Stimulated activated CD4-positive, alpha-beta T cell treated with anti-CD3 and anti-CD28 coated beads, Interleukin-2, amount 100 ng/mL, for 24 hours (primary cell): ENCODE measurements at places on chromosomes 6 and 20.

- DNase-seq, result peak; percentile 25
Measured at GRCh38 chr6:21596145-21596948, 2.8 kb downstream of the SOX4 start.

DNA sequence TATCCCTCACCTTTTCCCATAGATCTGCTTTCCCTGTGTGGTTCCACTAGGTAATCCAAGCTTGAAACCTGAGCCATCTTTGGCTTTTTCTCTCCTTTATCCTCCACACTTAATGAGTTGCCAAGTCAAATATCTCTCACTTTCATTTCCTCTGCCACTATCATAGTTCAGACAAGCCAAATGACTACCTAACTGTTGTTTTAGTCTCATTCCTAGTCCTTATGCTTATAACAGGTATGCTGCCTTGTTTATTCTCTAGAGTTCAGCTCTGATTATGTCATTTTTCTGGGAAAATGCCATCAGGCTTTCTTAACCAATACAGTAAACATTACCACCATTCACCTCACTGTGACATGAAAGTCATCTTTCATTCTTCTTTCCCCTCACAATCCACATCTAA is 6.5 kb downstream of the EFHC1 start:
- no peak for DNase-seq

DNA sequence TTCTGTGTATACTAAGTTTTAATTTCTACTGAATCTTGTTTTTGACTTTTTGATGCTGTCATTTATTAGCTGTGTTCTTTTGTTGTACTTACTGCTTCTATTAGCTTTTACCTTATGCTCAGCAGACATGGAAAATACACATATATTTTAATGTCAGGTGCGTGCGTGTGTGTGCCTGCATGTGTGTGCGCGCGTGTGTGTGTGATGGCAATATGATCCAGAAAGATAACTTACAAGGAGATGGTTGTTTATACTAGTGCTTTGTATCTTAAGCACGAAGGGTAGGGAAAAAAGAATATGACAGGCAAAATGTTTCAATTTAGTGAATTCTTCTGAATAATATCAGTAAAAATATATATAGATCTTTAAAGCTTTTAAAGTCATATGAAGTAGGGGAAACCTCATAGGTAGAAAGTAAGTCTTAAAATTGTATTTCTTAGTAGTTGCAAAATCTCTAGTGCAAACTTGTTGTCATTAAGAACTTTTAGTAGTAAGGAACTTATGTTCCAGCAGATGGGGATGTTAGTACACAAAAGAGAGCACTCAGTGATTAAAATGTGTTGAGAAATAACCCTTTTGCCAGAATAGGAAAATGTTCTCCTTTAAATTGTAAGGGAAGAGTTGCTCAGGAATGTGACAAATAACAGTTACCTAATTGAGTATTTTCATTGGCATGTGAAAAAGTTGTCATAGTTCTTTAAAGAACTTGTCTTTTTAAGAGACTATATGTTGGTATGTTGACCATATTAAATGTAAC is 13.2 kb downstream of the QKI start:
- DNase-seq, result no peak

- no peak for DNase-seq
Measured at GRCh38 chr6:143429970-143430369, 20.5 kb downstream of the ADAT2 start.

- DNase-seq, result no peak
Measured at GRCh38 chr6:135046912-135047311, 7.7 kb downstream of the HBS1L start.

- DNase-seq, result no peak
Measured at GRCh38 chr6:136166815-136167214, 83.3 kb downstream of the MTFR2 start.

- DNase-seq, result no peak
Measured at GRCh38 chr20:61369731-61370520, 117.9 kb downstream of the CDH4 start.

- no peak for DNase-seq
Measured at GRCh38 chr20:37946946-37947345, 44.0 kb downstream of the VSTM2L start.

- DNase-seq, result no peak
Measured at GRCh38 chr6:167568407-167569024, 243.6 kb downstream of the TTLL2 start.

GRCh38 chr20:46111028-46111835 is 6.9 kb upstream of the CD40 start:
- no peak for DNase-seq

DNA sequence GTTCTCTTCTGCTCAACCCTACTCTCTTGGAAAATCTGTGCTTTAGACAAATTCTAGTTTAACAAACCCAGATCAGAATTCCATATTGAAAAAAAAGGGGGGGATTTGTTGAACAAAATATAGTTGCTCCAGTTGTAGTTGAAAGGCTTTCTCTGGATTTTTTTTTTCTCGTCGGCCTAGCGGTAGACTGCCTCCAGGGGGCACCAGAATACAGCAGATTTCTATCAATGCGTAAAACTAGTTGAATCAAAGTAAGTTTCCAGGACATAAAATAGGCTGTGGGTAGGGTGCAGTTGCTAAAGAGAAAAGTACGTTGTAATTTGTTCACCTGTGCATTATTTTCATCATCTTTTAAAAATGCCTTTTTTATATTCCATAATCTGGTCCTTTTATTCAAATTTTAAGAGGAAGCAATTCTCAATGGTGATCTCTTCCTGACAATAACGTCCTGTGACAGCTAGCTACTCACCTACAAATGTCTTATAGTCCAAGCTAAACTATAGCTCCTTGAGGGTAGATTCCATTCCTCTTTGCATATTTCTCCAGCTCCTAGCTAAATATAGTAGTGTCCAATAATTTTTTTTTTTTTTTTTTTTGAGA is 105.4 kb downstream of the PERP start:
- peak; percentile 75 for DNase-seq

- peak; percentile 61 for DNase-seq
Measured at GRCh38 chr20:17617212-17617867, 47.5 kb downstream of the DSTN start.

DNA sequence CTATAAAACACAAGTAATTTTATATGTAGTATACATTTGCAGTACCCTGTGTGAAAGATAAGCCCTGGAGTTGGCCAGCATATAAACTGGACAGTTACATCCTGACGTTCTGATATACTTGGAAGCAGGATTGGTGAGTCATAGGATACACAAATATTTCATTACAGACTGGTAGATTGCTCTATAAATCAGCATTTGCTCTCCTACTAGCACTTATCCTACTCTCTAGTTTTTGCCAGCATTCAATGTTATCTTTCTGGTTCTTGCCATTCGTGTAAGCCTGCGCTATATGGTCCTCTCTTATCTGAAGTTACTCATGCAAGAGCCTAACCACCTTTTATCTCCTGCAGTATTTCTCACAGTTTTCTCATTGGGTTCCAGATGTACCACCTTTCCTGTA is 680.2 kb upstream of the MMS22L start:
- no peak for DNase-seq

DNA sequence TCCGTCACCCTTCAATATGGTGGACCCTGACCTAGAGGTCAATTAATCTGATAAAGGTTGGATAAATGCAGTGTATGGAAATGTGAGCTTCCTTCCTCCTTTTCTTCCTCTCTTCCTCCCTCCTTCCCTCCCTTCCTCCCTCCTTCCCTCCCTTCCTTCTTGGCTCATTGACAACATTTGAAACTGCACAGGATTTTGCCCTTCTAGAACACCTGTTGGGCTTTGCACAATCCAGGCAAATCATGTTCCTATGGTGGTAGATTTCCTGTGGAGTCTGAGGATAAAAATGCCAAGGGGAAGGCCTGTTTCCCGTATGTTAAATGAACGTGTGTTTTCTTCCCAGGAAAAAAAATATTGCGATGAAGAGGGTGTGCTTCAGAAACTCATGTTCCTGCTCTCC is 642.8 kb downstream of the EPM2A start:
- no peak for DNase-seq

- no peak for DNase-seq
Measured at GRCh38 chr20:55533632-55534031, 471.7 kb downstream of the CBLN4 start.

DNA sequence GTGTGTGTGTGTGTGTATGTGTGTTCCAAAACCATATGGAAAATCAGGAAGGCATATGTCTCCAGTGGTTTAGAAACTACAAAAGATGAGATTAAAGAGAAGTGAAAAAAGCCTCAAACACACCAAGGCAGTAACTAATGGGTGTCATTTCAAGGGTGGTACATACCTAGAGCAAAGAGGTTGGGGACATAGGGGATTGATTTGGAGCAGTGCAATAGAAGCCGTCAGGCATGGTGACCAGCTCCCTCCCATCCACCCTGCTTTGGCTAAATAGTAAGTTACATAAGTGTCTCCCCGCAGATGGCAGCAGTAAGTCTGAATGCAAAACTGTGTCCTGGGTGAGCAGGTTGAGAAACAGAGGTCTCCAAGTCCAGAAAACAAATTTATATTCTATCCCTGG is 10.4 kb upstream of the ELMO2 start:
- no peak for DNase-seq

DNA sequence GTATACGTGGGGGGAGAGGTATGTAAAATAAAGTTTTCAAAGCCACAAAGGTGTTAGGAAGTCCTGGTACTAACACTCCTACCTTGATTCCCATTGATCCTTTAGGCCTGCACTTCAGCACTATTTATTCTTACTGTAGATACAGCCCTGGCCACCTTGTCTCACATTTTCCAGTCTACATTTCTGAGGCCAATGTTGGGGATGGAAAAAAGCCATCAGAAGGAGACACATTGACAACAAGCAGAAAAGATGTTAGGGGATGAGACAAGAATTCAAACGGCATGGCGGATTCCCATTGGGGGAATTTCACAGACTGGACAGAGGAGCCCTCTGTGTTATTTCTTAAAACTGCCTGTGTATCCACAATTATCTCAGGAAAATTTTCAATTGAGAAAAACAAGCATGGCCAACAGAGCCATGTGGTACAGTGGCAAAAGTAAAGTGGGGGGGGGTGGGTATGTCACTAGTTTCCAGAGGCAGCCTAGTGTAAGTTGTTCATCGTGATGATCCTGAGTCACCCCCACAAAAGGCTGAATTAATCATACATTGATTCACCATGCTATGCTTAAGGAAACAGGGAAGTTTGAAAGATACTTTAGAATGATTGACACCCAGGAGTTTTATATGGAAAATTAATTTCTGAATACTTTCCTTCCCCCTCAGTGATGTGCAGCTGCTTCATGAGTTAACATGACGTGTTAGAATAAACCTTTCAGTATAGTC is 40.5 kb downstream of the RREB1 start:
- no peak for DNase-seq

GRCh38 chr20:32621071-32621890 is 36.1 kb upstream of the NOL4L start:
- no peak for DNase-seq

DNA sequence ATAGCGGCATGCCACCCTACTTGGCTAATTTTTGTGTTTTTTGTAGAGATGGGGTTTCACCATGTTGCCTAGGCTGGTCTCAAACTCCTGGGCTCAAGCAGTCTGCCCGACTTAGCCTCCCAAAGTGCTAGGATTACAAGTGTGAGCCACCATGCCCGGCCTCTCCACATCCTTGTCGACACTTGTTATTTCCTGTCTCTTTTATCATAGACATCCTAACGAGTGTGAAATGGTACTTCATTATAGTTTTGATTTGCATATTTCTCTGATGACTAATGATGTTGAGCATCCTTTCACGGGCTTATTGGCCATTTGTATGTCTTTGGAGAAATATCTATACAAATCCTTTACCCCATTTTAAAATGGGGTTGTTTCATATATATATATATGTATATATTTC is 39.0 kb upstream of the ASXL1 start:
- DNase-seq, result no peak

- DNase-seq, result no peak
Measured at GRCh38 chr20:9286501-9287461, 217.9 kb downstream of the PLCB4 start.

DNA sequence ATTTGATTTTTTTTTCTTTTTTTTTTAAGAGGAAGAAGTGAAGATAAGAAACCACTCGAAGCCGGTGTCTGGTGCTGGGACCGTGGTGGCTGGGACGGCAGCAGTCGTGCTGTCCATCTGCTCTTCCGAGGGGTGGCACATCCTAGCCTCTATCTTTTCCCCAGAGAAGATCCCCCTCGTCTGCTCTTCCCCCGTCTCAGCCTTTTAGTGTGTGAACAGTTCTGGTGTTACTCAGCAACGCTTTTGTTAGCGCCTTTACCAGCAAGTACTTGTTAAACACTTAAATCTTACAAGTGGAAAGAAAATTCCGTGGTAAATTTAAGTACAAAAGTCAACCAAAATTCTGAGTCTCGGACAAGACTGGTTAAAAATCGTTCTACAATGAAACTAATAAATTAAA is 90.1 kb downstream of the RSPH3 start:
- DNase-seq, result no peak

- DNase-seq, result no peak
Measured at GRCh38 chr6:89050697-89051096, 29.9 kb upstream of the PNRC1 start.

DNA sequence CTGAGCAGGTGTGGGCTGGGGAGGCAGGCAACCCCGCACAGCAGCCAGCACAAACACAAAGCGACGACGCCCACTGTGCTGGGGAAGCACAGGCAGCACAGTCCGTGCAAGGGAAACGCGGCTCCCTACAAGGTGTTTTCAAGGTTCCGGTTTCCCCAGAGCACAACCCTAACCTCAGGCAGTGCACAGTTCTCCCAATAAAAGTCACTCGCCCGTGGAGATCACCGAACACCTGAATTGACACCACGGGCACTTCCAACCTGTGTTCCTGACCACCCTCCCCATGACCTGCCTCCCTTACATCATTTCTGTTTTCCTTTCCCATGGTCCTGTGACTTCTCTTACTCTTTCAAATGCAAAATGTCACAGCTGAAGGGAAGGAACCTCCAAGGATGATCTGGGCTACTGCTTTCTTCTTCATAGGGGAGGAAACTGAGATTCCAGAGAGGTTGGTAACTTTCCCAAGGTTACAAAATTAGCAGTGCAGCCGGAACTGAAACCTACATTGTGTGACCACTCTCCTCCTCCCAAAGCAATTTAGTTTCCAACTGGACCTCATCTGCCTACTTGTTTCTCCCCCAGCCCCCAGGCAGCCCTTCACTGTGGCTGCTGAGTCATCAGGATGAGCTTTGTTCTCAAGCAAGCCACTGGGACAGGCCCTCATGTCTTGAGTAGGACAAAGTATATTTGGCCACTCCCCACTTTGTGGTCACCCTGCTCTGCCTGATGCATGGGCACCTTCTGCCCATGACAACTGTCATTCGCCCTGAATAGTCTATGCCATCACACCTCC is 125.3 kb downstream of the ATXN1 start:
- DNase-seq, result no peak

GRCh38 chr6:107600936-107601335 is 111.0 kb downstream of the SOBP start:
- DNase-seq, result no peak

GRCh38 chr6:161168281-161168891 is 105.5 kb downstream of the AGPAT4 start:
- DNase-seq, result no peak

GRCh38 chr20:63067721-63068560 is 61.2 kb upstream of the BHLHE23 start:
- no peak for DNase-seq

- no peak for DNase-seq
Measured at GRCh38 chr20:55390791-55391190, 614.5 kb downstream of the CBLN4 start.
